ENCODE measurements at places on chromosomes 7 and 10. TPM values are rescaled to one million over a fixed set of nuclear protein-coding genes. Genes with fewer than 3 reads are reported as not detected.

- DNase-seq, result no peak
- H3K4me1 ChIP-seq, result no peaks in the 10 kb centered on the region
- no peaks in the 10 kb centered on the region for H3K36me3 ChIP-seq
- no peaks in the 10 kb centered on the region for H3K27me3 ChIP-seq
- no peak overlapping the region for H3K4me3 ChIP-seq
Observed at GRCh38 chr10:44206127-44206818, 178.6 kb downstream of the CXCL12 start.

GRCh38 chr10:33211106-33211878 is 123.2 kb downstream of the NRP1 start:
- H3K36me3 ChIP-seq, result no peaks in the 10 kb centered on the region
- H3K4me1 ChIP-seq, result no peaks in the 10 kb centered on the region

Gene ZYX
- total RNA-seq, result 174 TPM

Gene STEAP4
- not detected for total RNA-seq

GRCh38 chr7:94160719-94161435 is 156.7 kb upstream of the BET1 start:
- no peak overlapping the region for H3K27ac ChIP-seq
- no peak overlapping the region for H3K4me3 ChIP-seq
- H3K36me3 ChIP-seq, result peaks cover 2% of the 10 kb centered on the region
- no peaks in the 10 kb centered on the region for H3K27me3 ChIP-seq
- H3K4me1 ChIP-seq, result no peaks in the 10 kb centered on the region

DNA sequence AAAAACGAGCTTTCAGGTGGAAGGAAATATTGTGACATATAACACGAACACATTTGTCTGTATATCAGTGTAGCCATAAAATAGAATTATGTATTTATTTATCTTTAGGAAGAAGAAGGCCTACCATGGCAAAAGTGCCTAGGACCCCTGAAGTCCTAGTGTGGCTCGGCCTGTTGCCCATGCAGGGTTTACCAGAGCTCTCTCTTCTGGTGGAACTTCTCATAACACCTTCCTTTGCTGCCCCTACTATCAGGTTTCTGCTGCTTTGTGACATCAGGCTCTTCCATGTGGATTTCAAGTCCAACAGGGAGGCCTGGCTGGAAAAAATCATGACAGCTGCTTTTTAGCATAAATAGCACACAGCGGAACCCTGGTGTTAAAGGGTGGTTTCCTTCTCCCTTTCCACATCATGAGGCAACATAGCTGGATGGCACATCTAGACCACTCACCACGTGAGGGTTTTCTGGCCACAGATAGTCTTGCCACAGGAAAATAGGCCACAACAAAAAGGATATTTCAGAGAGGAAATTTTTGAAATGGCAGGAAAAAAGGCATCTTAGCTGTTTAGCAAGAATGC is 44.8 kb upstream of the ADO start:
- no peak for DNase-seq
- H3K4me3 ChIP-seq, result no peak overlapping the region
- H3K4me1 ChIP-seq, result no peaks in the 10 kb centered on the region
- no peaks in the 10 kb centered on the region for H3K36me3 ChIP-seq
- no peak overlapping the region for H3K27ac ChIP-seq
- H3K27me3 ChIP-seq, result no peaks in the 10 kb centered on the region

Gene ZKSCAN1
- total RNA-seq, result 40.6 TPM

DNA sequence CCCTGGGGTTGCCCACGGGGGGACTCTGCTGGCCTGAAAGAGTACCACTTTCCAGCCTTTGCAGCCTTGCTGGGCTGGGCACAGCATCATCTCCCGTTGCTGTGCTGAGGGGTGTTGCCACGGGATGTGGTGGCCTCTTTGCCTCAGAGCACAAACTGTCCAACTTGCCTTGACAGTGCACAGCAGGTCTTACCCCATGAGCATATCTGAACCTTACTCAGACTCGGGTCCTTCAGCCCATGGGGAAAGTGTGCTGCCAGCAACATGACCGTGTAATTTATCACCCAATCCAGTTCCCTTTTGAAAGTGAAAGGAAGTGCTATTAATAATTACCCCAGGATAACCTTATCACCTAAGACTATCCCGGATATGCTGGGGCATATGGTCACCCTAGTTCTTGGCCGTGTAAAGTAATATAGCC is 46.8 kb downstream of the TBXAS1 start:
- H3K4me1 ChIP-seq, result no peaks in the 10 kb centered on the region
- DNase-seq, result no peak
- H3K27ac ChIP-seq, result no peak overlapping the region
- H3K4me3 ChIP-seq, result no peak overlapping the region

- H3K36me3 ChIP-seq, result no peaks in the 10 kb centered on the region
- DNase-seq, result no peak
- H3K4me3 ChIP-seq, result no peak overlapping the region
- H3K27ac ChIP-seq, result no peak overlapping the region
- H3K4me1 ChIP-seq, result no peaks in the 10 kb centered on the region
- H3K27me3 ChIP-seq, result no peaks in the 10 kb centered on the region
Observed at GRCh38 chr7:108351729-108352131, 104.5 kb downstream of the NRCAM start.

Data from H1 (cell line).